GM23338 (cell line): ENCODE measurements at places on chromosomes 2 and 18.

DNA sequence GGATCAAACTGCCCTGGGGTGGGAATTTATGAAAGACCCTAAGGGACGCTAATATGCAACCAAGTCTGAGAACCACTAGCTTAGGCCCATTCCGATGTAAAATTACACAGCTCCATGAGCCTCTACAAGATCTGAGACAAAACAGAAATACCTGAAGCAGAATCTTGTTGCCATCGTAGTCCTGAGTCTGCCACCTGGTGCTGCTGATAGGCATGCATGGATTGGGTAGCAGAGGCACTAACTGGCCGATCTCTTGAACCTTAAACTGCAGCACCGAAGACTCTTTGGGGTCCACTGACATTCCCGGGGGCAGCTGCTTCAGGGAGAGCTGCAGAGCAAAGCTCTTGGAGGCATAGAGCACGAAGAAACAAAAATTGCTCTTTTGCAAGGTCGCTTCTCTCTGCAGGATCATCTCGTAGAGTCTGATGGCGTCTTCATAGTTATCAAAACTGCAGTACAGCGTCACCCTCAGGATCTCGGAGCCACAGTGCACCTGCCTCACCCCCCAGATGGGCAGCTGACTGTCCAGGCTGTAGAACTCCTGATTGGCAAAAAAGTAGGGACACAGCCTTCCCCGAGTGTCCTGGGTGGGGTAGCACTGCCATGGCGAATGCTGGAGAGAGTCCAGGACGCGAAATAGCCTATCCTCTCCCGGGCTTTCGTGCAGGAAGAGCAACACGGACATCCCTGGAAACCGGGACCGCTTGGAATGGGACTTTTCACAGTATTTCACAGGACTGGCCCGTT lies 848 bp downstream of the FAM124B start:
- no peak for DNase-seq

DNA sequence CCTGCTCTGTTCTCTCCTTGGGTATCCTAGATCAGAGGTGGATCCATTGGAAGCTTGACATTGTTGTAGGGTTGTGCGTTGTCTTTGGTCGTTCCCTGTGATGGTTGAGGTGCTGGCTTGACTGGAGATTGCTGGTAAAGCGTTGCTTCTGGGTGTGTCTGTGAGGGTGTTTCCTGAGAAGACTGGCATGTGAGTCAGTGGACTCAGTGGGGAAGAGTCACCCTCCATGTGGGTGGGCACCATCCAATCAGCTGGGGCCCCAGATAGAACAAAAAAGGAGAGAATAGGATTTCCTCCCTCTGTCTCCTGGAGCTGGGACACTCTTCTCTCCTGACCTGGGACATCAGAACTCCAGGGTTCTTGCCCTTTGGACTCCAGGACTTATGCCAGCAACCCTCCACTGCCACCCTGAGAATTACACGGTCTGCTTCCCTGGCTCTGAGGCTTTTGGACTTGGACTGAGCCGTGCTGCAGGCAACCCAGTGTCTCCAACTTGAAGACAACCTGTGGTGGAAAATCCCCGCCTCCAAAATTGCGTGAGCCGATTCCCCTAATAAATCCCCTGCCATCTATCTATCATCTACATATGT lies 14.8 kb upstream of the REEP1 start:
- DNase-seq: no peak

DNA sequence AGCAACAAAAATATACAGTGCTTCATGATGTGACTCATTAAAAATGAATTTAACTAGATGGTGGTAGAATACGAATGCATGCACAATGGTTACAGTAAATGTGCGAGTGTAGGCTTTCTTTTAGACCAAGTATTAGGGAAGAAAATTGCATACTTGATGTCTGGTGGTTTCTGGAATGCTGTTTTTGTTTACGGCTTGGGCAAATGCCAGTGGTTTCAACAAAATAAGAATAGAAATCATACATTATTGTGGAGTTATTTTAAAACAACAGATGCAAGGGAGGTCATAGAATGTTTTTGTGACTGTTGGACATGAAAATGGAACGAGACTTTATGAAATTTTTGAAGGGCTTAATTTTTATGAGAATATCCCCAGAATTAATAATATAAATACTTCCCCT lies 580.9 kb downstream of the PLCL1 start:
- no peak for DNase-seq

DNA sequence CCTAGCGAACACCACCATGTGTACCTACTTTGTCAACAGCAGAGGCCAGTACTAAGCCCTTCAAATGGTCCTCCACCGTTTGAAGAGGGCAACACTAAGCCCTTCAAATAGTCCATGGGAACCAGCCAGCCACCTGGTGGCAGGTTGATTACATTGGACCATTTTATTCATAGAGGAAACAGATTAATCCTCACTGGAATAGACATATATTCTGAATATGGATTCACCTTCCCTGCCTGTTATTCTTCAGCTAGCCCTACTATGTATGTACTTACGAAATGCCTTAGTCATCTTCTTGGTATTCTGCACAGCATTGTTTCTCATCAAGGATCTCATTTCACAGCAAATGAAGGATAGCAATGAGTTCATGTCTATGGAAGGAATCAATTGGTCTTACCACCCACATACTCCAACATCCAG lies 10.0 kb upstream of the ZNF396 start:
- DNase-seq: peak; percentile 29

DNA sequence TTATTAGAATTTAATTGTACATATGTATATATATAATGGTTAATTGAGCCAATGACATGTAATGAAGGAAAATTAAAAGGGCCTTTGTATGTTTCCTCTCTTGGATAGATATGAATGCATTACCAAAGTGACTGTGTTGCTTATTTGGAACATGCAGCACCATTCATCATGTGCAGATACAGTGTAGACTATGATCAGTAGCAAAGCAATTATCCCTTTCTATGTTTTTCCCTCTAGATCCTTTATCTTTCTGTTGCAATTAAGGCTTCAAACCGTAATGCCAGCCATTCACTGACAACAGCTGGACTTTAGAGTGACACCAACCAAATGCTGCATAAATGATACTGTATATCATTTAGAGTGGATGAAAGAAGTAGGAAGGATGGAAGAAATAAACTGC lies 565.2 kb downstream of the NRXN1 start:
- DNase-seq: no peak

DNA sequence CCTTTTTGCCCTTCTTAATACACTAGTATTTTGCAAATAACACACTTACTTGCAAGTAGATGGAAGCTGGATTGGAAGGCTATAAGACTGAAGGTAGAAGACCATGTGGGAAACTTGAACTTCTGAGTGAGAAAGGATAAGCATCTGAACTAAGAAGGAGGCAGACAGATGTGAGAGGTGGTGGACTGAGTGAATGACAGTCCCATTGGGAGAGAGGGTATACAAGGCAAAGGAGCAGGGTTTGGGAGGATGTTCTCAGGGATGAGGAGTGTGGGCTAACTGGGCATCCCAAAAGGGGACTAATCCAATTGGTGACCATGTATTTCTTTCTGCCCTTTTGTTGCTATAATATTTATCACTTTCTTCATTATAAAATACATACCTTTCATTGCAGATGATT lies 20.4 kb upstream of the SESTD1 start:
- no peak for DNase-seq

DNA sequence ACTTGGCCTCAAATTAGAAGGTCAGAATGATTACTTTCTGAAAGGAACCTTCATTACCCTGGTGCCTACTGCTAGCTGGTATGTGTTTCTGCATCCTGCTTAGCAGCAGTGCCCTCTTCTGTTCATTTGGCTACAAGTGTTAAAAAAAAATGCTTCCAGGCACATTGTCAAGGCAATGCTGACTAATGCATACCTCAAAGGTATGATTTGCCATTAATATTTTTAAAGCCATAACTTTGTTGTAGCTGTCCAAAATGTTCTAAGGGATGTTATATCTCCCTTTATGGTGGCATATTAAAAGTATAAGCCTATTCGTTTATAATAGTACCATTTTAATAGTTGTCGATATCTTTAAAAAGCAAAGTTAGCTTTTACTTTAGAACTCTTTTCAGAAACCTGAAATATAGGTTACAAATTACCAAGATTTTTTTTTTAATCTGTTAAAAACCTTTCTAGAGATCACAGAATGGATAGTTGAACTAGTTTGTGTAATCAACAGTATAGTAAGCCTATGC lies 52.0 kb upstream of the FAM171B start:
- DNase-seq: peak; percentile 69

DNA sequence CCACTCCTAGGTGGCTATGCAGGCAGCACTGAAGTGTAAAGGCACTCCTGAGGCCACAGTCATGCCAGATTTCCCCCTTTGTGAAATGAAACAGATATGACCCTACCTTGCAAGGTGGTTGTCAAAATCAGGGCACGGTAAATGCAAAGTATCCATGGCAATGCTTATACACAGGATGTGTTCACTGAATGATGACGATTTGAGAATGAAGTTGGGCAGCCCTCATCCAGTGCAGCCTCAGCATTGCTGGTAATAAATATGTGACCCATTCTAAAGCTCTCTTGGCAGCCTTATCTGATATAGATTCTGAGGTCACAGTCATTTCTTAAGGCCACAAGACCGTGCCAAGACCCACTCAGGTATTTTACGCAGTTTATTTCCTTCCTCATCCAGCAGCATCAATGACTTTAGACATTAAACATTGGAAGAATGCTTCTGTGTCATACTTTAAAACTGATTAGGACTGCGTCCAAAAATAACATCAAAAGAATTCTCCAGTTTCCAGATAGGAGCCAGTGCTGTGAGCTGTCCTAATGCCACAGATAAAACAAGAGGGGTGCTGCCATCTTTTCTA lies 125.5 kb upstream of the SERTAD2 start:
- no peak for DNase-seq
